CD8-positive, alpha-beta T cell (primary cell): ENCODE measurements at places on chromosomes 11 and 22.

GRCh38 chr11:87258171-87258833 lies 220.6 kb downstream of the TMEM135 start:
- DNase-seq: no peak

DNA sequence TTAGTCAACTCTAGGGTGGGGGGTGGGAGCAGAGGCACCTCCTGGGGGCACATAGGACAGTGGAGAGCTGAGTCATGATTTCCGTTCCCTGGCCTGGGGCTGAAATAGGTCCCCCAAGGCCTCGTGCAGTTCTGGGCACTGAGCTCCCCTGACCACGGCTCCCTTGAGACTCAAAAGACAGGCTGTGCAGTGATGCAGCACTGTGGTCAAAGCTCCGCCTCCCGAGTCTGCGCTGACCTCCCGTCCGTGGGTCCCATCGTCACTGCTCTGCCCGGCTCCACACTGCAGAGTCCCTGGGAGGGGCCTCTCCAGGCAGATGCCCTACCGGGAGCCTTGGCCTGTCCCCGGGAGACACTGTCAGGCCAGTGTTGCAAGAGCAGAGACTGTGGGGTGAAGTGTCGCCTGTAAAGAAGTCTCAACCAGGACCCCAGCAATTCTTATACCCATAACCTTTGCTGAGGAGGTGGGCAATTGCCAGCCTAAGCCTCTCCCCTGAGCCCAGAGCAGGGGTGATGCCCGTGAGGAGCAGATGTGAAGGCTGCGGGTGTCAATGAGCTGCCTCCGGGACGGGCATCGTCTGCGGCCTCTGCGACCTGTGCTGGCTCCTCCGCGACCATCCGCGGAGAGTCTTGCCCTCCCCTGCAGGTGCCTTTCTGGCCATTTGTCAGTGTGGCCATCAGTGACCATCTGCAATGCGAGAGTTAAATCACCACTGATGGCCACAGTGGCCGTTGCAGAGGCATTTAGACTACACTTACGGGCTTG lies 877.3 kb downstream of the BRD1 start:
- no peak for DNase-seq

DNA sequence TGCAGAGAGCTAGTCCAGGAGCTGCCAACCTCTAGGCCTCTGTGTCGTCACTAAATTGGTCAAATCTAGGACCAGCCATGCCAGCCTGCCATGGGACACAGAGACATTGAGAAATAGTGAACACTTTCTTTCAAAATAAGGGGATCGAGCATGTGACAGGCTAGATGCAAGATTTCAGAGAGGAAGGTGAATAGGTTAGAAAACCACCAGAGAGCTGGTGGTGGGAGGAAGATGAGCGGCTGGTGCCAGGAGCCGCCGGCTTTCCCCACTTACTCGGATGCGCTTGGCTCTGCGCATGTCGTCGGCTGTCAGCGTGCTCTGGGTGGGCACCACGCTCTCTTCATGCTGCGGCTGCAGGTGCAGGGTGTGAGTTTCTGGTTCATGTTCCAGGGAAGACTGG lies 35.4 kb upstream of the NFRKB start:
- no peak for DNase-seq

DNA sequence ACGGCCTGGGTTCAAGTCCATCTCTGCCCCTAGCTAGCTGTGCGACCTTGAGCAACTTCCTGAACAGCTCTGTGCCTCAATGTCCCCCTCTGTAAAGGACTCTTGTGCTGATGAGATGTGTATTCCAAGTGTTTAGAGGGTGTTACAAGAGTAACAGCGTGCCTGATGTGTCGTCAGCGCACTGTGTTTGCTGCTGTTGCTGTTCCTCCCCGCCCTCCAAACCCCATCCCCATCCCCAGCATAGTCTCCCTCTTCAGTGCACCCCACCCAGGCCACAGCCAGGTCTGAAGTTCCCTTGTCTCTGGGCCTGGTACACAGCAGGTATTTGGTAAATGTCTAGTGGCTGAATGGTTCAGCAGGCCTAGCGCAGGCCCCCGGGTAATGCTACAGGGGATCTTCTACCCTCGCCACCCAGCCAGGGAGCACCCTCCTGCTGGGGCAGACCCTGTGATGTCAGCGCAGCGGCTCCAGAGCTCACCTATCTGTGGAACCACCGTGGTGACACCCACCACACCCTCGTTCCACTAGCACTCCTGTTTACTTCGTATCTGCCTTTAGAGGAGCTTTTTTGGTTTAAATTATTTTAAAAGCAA lies 10.3 kb downstream of the CBX7 start:
- DNase-seq: no peak

GRCh38 chr11:3834664-3835461 lies 5.9 kb downstream of the RHOG start:
- no peak for DNase-seq
